ENCODE measurements at places on chromosomes 1 and 21.

DNA sequence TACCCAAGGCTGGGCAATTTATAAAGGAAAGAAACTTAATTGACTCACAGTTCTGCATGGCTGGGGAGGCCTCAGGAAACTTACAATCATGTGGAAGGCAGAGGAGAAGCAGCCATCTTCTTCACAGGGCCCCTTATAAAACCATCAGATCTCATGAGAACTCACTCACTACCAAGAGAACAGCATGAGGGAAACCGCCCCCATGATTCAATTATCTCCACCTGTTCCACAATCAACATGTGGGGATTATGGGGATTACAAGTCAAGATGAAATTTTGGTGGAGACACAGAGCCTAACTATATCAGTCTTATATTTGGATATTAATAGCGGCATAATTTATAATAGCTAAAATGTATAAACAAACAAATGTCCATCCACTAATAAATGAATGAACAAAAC lies 1123.7 kb upstream of the NCAM2 start:
- no peak for DNase-seq

DNA sequence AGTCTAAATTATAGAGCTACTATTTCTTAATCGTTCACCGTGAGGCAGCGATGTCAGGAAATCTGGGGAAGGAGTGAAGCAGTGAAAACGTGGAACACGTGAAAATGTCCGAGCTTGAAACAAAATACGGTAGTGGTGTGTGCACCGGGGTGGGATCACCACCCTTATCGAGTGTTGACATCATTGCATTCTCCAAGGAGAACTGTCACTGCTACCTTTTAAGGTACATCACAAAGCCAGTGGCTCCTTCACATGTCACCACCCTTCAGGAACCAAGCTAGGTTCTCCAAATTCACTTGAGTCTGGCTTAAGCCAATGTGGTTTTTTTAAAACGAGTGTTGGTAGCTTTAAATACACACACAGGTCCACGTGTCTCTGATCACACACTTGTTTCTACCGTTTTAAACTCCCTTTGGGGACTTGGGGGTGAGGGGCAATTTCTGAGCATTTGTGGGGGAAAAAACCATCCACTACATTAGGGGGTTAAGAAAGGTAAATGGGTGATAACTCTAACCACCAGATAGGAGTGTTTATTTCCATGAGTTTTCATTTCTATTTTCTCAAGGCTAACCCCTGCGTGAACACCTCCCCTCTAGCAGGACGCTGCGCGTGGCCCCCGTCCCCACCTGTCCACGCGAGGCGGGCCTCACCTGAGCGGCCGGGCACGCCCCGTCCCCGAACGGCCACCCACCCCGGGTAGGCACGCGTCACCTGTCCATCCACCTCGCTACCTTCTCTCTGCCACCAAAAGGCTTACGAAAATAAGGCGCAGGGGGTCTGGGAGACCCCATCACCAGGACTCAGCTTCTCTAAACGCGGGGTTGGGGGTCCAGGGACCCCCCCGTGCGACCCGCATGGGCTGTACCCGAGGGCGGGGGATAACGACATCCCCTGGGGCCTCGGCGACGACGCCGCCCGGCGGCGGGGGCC lies 978 bp downstream of the PRDM15 start:
- peak; percentile 19 for DNase-seq

DNA sequence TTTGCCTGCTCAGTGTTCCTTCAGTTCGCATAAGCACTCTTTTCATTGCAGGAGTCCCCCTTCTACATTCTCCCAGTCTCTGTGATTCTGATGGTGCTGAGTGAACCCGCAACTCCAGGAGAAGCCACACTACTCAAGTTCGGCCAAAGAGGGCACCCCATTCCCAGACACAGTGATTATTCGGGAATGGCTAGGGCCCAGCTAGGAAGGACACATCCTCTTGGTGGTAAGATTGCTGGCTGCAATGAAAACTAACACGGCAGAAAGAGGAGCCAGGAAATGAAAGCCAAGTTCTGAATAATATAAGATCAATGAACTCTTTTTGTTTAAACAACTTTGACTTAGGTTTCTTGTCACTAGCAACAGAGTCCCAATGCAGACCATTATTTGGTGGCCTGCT lies 14.9 kb downstream of the CREG1 start:
- DNase-seq: no peak

- no peak for DNase-seq
Observed at GRCh38 chr1:27605796-27606707, 2.1 kb upstream of the AHDC1 start.

GRCh38 chr1:169044296-169044695 lies 62.2 kb upstream of the ATP1B1 start:
- DNase-seq: no peak

DNA sequence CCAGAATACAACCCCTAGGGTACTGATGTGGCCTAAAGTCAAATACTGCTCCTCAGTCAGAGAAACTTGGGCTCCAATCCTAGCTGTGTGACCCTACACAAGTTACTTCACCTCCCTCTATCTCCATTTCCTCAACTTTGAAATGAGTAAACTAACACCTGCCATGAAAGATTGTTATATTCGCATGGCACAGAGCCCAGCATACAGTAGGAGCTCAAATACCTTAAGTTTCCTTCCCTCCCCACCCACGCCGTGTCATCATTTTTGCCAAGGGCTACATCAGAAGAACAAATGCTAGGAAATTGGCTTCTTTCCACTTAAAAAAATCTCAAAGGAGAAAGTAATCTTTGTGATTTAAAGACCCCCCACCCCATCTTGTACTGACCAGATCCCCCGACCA lies 22.2 kb upstream of the ZNF362 start:
- DNase-seq: no peak

DNA sequence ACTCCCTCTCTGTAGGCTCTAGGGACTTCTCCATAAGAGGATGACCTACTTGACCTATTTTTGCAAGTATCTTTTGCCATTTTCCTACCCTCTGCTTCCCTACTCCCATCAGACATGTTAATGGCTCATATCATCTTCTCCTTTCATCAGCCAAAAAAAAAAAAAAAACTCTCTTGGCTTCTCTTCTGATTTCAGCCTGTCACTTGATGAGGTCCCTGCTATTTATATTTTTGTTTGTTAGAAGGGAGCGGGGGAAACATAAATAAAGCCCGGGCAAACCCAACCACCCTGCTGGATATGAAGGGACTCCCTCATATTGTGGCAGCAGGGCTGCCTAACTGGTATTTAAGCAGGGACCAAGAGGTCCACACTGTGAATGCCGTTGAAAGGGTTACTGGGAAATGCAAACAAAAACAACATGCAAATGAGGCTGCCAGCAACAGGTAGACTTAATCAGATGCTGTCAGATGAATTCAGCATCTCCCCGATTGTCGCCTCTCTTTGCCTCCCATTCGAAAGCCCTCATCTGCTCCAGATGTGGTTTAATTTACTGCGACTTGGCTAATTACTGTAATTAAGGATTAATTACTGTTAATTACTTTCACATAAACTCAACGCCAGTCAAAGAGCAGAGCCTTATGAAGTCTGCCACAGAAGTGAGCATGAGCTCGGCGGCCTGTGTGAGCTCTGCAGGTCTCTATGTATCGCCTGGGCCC lies 172.3 kb downstream of the PBX1 start:
- no peak for DNase-seq

DNA sequence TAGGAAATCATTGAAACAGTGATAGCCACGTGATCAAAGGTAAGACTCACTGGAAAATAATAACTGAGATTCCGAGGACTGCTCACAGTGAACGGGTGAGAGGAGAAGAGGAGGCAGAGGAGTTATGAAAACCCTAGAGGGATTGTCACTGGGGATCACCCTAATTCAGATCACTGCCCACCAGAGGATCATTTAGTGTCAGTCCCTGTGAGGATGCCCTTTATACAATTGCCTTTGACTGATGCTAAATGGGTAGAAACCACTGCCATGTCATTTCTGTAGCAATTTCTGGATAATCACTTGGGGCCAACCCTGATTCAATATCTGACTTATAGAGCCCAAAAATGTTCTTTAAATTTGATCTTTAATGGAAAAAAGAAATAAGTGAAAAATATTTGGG lies 14.1 kb upstream of the VAV3 start:
- DNase-seq: no peak

DNA sequence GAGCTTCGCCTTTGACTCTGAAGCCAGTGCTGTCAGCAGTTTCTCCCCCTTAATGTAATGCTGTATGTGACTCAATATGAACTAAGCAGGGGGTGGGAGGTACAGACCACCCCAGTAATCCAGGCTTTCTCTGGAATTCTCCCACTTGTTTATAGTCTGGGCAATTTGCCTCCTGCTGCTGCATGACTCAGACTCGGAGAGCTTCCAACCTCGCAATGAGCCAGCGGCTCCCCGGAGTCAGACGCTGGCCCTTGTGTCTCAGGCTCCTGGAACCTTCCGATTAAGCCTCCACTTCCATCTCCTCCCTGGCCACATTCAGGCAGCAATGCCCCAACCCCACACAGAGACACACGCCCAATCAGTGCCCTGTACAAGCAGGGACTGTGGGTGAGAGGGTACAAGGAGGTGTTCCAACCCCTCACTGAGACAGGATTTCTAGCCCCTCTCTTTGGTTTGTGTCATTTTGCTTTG lies 471.7 kb upstream of the VAMP3 start:
- DNase-seq: no peak

- DNase-seq: no peak
Observed at GRCh38 chr1:175548774-175549173, 194.6 kb downstream of the TNR start.

DNA sequence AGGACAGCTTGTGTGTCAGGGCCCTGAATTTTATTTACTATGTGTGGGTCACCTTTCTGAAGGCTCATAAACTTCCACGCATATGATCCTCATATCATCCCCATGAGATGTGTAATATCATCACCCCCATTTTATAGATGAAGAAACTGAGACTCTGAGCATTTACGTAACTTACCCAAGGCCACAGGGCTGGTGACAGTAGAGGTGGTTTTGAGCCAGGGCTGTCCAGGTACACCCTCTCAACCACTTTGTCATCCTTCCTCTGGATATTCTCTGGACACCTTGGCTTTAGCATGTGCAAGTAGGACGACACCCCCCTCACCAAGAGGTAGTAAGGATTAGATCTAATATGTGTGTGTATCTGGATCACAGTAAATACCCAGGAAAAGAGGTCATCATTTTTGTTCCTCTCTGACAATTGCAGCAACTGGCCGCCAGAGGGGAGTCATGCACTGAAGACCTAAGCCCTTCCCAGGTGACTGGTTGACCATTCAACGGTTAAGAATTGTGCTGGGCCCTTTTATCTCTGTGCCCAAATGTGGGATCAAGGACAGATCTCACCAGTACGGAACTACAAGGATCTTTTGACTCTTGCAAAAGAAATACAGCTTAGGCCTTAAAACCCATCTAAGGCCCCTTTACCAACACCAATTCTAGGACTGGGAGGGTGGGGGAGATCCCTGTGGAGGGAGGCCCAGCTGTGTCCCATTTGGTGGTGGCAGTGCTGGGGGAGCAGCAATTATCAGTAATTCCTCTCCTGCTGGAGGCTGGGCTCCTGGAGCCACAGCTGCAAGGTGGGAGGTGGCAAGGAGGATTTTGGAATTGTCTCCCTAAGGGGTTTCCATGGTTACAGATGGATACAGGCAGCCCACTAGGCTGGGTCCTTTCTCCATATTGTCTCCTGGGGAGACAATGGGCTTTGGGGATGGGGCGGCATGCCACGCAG lies 13.7 kb upstream of the E2F2 start:
- no peak for DNase-seq

DNA sequence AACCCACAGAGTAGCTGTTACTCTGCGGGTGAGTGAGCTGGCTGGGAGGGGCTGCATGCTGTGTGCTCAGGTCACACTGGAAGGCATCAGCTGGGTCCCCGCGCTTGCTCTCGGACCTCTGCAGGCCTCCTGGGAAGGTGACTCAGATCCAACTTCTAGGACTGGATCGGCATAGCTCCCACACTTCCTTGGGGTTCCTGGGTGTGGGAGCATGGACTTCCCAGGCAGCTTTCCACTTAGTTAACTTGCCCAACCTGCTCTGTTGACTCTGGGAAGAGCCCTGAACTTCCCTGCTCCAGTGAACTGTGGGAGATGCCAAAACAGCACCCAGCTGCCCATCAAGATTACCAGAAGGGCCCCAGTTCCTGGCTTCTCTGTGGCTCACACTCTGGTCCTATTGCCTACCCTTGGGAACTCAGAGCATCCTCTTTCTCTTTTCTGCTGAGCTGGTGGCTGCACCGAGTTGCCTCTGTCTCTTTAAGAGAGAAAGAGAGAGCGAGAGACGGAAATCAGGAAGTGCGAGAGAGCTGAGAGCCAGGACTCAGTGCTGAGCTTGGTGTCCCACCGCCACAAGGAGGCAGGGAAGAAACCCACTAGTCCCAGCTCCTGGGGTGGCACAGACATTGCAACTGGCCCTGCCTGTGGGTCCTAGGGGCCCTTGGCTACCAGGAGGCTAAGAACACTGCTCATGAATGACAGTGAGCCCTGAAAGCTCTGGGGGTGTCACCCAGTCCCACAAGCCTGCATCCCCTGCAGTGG lies at the start of gene IKBKE:
Gene IKBKE, plus strand, starts transcription at position 544 of the 759 bp plus-strand sequence. CDS start 2,752 bp downstream, outside the sequence.
- peak; percentile 16 for DNase-seq

- no peak for DNase-seq
Observed at GRCh38 chr1:235910357-235911299, 43.9 kb upstream of the LYST start.

- DNase-seq: no peak
Observed at GRCh38 chr1:184036517-184036949, 995 bp downstream of the COLGALT2 start.

DNA sequence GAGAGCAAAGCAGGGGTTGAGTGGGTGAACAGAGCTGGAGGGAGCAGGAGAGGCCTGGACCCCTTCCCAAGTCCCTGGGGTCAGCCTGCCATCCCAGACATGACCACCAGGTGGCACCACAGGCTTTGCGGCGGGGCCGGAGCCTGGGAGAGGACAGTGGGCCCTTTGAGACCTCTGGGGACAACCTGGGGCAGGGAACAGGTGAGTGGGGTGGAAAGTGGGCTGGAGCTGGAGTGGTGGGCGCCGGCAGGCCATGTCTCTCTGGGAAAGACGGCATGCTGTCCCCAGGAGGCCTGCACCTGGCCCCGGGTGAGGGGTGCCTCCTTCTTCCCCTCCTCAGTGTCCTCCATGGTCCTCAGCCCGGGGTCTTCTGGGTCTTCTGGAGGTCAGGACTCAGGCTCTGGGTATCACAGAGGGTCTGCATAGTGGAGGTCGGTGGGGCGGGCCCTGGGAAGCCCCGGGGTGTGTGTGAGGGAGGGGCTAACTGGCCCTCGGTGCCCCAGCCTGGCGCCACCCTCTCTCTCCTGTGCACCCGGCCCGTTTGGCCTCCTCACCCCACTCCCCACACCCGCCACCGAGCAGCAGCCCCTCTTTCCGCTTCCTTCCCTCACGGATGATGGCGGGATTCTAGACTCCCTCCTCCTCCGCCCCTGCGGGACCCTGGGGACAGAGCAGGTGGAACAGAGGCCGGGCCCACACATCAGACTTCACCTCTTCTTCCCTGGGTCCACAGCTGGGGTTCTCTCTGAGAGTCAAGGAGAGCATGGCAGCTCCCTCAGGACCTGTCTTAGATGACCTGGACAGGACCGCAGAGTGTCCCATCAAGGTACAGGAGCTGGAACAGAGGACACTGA lies 28.5 kb upstream of the PKP1 start:
- no peak for DNase-seq

GRCh38 chr1:162390396-162391185 lies 9.1 kb downstream of the C1orf226 start:
- no peak for DNase-seq

- DNase-seq: no peak
Observed at GRCh38 chr1:209777587-209777986, 6.8 kb downstream of the C1orf74 start.

GRCh38 chr21:42570841-42571387 lies 57.3 kb downstream of the SLC37A1 start:
- DNase-seq: no peak

All from NCI-H2029 treated with DMSO at 0.1 percent for 48 hours (cell line).